Stimulated activated CD8-positive, alpha-beta memory T cell treated with anti-CD3 and anti-CD28 coated beads, Interleukin-15, amount 100 ng/mL, for 48 hours (primary cell): ENCODE measurements at places on chromosomes 11 and 22.

DNA sequence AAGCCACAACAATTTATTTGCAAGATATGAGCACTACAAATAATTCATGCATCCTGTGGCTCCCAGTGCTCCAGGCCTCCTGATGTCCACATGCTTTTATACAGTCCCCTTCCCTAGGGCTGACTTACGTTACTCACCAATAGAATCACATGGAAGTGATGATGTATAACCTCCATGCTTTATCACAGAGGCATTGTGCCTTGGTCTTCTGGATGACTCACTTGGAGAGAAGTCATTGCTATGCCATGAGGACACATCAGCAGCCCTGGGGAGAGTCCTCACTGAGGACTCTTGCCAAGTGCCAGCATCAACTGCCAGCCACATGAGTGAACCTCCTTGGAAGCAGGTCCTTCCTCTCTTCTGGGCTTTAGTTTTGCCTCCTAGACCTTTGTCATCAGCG, 22.0 kb upstream of the IGSF9B start:
- no peak for DNase-seq

- no peak for DNase-seq
Observed at GRCh38 chr11:16434036-16434435, 77.7 kb upstream of the SOX6 start.

DNA sequence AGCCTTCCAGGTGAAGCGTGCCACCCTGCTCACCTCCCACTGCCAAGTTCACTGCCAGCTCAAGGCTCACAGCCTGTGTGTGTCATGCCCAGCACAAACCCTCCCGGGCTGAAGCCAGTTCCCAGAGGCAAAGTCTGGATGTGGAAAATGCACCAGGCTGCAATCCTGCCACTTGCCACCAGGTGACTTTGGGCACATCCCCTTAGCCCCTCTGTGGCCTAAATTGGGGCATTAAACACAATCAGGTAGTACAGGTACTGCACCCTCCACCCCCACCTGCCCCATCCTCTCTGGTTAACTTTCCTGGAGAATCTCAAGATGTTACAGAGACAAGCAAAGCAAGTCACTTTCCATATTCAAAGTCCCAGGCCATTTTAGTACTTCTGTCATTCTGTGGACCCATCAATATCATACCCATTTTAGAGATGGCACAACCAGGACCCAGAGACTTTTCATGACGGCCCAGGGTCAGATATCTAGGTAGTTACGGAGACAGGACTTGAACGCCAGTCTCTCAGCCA, 1.8 kb upstream of the RASD2 start:
- DNase-seq = peak; percentile 15

DNA sequence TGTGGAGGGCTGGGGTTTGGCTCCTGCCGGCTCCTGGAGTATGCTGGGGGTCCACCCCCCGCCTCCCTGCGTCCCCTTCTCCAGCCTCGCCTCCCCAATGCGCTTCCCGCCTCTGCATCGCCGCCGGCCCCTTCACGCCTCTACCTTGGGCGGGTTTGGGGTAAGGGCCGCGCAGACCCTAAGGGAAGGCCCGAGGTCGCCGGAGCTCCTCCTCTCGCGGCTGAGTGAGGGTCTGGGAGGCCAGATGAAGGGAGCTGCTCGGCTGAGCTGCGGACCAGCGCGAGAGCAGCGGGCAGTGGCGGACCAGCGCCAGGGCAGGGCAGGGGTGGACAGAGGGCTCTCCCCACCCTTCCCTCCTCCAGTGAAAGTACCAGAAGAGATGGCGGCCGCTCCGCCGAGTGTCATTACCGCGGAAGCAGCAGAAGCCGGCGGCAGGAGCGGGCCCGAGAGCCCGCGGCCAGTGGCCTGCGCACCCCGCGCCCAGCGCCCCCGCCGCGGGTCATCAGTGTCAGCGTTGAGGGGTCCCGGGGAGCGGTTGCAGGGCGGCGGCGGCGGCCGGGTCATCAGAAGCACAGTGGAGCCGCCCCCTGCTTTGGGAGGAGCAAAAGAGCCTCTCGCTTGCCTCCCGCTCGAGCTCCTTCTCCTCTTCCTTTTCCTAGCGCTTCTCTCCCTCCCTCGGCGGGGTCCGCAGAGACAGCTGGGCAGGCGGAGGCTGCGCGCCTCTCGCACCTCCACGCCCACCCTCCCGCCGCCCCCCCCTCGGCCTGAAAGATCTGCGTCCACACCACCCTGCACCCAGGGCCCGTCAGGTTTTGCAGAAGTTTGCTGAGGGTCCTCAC, 255.6 kb upstream of the CADM1 start:
- no peak for DNase-seq

DNA sequence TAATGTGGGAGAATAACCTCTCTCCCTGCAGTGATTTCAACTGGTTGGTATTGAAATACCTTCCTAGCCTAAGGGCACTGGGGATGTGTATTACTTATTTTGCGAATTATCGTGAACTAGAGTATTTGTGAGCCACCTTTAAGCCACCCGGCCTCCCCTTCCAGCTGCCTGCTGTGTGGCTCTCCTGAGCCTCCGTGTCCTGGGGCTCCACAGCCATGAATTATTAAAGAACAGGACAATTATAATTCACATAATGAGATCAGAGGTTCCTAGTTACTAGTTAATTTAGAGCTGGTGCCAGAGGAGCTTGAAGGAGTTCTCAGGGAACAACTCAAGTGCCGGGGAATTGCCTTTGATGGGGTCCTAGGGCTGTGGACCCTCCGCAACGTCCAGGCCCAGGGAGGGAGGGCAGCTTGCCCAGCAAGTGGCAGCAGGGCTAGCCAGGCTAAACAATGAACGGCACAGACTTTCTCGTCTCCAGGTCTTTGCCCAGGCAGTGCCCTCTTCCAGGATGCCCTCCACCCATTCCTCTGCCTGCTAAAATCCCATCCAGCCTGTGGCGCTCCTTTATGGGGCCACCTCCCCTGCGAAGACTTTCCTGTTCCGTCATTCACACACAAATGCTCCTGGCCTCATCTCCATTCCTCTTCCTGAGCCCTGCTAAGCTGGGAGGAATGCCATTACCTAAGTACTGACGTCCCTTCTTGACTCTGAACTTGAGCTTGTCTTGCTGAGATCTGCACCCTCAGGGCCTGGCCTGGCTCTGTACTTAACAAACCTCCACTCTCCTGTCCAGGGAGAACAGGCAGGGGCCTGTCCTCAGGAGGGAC, 91.5 kb downstream of the RTL6 start:
- DNase-seq = no peak

GRCh38 chr22:30362651-30363281, 6.0 kb downstream of the CCDC157 start:
- DNase-seq = no peak

- DNase-seq = no peak
Observed at GRCh38 chr11:120389693-120390584, 53.7 kb downstream of the ARHGEF12 start.

DNA sequence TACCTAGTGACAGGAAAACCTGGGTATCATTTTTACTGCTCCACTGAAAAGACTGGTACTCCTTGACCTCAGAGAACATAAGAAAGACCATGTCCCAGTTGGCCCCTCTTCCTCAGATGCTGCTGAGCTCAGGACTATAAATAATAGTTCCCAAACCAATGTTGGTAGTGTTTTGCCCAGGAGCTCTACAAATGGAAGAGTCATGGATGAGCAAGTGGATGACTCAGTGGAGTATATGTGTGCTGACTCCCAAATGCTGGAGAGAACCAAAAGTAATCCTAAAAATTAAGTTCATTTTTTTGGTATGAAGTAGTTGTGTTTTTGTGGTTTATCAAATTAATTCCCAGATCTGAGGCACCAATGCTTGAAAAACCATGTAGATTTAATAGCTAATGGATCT, 482.0 kb downstream of the KCNA4 start:
- no peak for DNase-seq

GRCh38 chr11:96328395-96329010, 14.5 kb downstream of the MAML2 start:
- no peak for DNase-seq

GRCh38 chr11:6746626-6747025, 25.1 kb downstream of the OR2AG2 start:
- no peak for DNase-seq

DNA sequence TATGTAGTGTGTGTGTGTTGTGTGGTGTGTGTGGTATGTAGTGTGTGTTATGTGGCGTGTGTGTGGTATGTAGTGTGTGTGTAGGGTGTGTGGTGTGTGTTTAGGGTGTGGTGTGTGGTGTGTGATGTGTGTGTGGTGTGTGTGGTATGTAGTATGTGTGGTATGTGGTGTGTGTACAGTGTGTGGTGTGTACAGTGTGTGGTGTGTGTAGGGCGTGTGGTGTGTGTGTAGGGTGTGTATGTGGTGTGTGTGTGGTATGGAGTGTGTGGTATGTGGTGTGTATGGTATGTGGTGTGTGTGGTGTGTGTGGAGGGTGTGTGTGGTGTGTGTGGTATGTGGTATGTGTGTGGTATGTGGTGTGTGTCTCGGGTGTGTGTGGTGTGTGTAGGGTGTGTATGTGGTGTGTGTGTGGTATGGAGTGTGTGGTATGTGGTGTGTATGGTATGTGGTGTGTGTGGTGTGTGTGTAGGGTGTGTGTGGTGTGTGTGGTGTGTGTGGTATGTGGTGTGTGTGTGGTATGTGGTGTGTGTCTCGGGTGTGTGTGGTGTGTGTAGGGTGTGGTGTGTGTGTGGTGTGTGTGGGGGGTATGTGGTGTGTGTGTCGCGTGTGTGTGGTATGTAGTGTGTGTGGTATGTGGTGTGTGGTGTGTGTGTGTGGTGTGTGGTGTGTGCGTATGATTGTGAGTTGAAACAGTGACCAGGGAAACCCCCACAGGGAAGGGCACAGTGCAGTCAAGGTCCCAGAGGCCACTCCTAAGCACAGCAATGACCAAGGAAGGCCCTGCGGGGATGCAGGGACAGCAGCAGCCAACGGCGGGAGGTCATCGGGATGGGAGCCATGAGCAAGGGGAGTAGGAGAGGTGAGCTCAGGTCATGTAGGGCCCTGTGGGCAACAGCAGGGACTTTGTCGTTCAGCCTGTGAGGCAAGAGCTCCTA, 2.9 kb upstream of the PPP6R2 start:
- DNase-seq = no peak

GRCh38 chr11:68076371-68077042, 37.7 kb downstream of the TCIRG1 start:
- no peak for DNase-seq

DNA sequence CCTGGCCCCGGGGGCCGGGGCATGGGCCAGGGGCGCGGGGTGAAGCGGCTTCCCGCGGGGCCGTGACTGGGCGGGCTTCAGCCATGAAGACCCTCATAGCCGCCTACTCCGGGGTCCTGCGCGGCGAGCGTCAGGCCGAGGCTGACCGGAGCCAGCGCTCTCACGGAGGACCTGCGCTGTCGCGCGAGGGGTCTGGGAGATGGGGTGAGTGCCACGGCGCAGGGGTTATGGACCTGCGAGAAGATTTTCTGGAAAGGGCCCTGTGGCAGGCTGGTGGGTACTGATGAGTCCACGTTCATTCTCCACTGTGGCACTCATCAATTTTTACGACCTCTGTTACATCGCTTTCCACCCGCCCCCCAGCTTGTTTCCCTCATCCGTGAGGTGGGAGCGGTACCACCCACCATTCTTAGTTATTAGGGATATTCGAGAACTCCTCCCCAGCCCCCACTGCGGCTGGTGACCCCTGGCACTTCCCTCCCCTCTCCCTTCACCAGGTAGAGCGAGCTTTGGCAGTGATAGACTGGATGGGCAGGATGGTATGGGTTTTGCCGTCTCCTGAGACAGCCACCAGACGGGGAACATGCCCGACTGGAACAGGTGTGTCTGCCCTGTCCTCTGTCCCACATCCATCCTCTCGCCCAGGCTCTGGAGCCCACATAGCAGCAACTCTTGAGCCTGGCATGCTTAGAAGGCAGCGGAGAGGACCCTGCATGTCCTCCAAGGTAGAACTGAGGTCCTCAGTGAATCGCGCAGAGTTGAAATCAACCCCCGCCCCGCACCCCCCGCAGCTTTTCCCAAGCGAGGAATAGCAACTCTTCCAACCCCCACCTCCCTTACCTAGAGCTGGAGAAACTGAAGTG, 562 bp downstream of the DGAT2 start:
- no peak for DNase-seq

DNA sequence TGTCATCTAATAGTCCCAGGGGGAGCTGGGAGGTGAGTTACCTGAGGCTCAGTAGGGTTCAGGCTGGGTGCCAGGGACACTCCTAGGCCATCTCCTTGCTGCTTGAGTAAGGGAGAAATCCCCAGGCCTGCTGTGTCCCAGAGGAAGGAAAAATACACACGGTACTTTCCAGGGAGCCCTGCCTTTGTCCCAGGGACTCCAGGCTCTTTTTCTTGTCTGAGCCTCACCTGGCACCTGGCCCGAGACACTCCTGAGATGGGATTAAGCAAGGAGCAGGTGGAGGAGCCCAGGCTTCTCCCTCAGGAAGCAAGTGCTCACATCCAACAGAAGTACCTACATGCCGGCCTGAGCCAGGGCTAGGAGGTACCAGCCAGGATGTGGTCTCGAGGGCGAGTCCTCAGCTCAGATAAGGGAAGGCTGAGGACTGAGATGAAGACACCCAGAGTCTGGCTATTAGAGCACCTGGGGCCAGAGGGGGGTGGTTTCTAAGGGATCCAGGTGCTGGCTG, 899 bp upstream of the KLHDC7B start:
- DNase-seq = no peak

DNA sequence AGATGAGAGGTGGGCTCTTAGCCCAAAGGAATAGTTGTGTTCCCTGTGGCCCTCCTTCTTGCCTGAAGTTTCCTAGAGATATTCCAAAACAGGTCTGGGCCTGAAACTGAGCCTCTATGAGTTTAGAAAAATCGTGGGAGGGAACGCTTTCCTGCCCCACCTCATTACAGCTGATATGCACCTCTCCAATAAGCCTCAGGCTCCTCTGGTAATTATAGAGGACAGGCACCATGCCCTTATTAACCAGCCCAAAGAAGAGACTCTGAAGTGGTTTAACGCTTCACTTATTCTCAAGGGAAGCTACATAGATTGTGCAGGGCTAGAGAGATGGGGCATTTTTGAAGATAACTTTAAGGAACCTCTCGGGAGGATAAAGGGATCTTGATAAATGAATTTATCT, 3.4 kb upstream of the MPZL2 start:
- DNase-seq = no peak

- DNase-seq = no peak
Observed at GRCh38 chr11:32426192-32426591, 9.1 kb downstream of the WT1 start.

GRCh38 chr11:101442936-101443521, 140.8 kb downstream of the TRPC6 start:
- no peak for DNase-seq

GRCh38 chr22:25876871-25877270, 134.9 kb downstream of the MYO18B start:
- no peak for DNase-seq

GRCh38 chr11:83938148-83938547, 652.0 kb upstream of the CCDC90B start:
- DNase-seq = no peak

DNA sequence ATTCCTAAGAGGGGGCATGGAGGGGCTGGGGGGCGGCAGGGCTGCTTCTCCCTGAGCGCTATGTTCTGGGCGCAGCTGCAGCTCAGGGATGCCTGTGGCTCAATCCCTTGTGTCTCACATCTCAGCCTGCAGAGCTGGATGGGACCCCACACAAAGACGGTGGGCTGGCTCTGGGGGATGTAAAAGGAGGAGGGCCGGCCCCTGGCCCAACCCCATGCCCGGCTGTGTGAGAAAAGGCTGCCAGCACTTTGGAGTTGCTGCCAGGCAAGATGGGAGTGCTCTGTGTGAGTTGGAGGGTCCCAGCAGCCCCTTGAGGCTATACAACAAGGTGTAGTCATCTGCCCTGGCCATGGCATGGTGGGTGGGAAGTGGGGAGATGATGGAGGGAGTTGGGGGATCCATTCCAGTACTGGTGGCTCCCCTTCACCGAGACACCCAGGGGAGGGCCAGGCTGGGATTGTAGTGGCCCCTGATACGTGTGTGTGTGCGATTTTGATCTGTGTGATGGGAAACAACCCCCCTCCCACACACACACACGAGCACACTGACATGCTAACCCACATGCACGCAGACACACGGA, 1.3 kb upstream of the TBX10 start:
- no peak for DNase-seq
